ENCODE measurements at places on chromosomes 2 and 18. TPM values are rescaled to one million over a fixed set of nuclear protein-coding genes. Genes with fewer than 3 reads are reported as not detected.

DNA sequence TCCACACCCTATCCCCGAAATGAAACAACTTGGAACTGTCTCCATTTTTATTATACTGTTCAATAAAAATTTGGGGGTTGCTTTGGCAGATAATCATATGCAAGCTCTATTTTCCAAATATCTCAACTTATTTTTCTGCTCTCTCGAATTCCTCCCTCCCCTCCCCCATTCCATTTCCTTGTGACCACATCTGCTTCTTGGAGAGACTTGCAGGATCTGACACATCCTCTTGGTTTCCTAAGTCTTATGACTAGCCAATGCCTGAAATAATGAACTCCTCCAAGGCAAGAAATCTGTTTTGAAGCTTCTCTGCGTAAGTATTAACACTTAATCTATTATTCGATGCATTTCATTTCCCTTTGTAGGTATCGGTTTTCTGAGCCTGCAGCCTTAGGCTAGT, 16.1 kb downstream of the TGIF1 start:
- H3K36me3 ChIP-seq, result no peaks in the 10 kb centered on the region
- DNase-seq, result no peak

GRCh38 chr2:26687801-26688200, 4.7 kb upstream of the KCNK3 start:
- no peak for DNase-seq
- peaks cover 26% of the 10 kb centered on the region for H3K4me1 ChIP-seq
- no peak overlapping the region for H3K27ac ChIP-seq
- no peaks in the 10 kb centered on the region for H3K27me3 ChIP-seq

- no peaks in the 10 kb centered on the region for H3K27me3 ChIP-seq
- DNase-seq, result no peak
- H3K4me3 ChIP-seq, result no peak overlapping the region
- H3K27ac ChIP-seq, result no peak overlapping the region
- no peaks in the 10 kb centered on the region for H3K36me3 ChIP-seq
Observed at GRCh38 chr2:191894681-191895147, 47.8 kb upstream of the CAVIN2 start.

DNA sequence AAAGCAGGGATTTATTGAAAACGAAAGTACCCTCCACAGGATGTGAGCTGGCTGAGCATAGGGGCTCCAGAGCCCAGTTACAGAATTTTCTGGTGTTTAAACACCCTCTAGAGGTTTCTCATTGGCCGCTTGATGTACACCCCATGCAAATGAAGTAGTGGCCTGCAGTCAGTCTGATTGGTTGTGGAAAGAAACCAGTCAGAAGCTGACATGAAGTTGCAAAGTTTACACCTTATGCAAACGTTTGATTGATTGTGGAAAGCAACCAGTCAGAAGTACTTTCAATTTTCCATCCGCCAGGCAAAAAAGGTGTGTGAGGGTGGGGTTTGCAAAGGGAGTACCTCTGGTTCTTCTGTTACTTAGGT, 62.3 kb downstream of the VWA3B start:
- peak overlapping the region; percentile 70 for H3K27ac ChIP-seq
- H3K4me3 ChIP-seq, result peak overlapping the region; percentile 3
- DNase-seq, result peak; percentile 20
- no peaks in the 10 kb centered on the region for H3K4me1 ChIP-seq
- H3K36me3 ChIP-seq, result no peaks in the 10 kb centered on the region

GRCh38 chr18:44423814-44424644, 256.7 kb upstream of the SETBP1 start:
- no peaks in the 10 kb centered on the region for H3K36me3 ChIP-seq
- no peaks in the 10 kb centered on the region for H3K4me1 ChIP-seq
- DNase-seq, result peak; percentile 74
- H3K27me3 ChIP-seq, result no peaks in the 10 kb centered on the region
- H3K27ac ChIP-seq, result no peak overlapping the region

- H3K4me1 ChIP-seq, result no peaks in the 10 kb centered on the region
- H3K4me3 ChIP-seq, result no peak overlapping the region
- H3K36me3 ChIP-seq, result no peaks in the 10 kb centered on the region
- no peak overlapping the region for H3K27ac ChIP-seq
Observed at GRCh38 chr18:43735570-43735969, 458.3 kb upstream of the SYT4 start.

DNA sequence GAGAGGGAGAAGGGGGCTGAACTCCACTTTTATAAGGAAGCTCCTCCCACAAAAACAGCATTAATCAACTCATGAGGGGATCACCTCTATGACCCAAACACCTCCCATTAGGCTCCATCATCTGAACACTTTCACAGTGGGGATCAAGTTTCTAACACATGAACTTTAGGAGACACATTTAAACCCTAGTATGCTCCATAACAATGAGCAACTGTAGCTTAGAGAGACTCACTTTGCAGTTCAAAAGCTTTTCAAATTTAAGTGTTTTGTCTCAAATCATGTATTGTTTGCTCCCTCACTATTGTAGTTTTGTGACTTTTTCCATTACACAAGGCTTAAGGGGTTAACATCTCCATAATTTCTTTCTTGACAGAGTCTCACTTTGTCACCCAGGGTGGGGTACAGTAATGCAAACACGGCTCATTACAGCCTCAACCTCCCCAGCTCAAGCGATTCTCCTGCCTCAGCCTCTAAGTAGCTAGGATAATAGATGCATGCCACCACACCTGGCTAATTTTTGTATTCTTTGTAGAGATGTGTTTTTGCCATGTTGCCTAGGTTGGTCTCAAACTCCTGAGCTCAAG, 352.7 kb upstream of the CDH20 start:
- H3K4me1 ChIP-seq, result no peaks in the 10 kb centered on the region
- no peak overlapping the region for H3K27ac ChIP-seq
- H3K36me3 ChIP-seq, result no peaks in the 10 kb centered on the region
- H3K27me3 ChIP-seq, result no peaks in the 10 kb centered on the region
- DNase-seq, result no peak

DNA sequence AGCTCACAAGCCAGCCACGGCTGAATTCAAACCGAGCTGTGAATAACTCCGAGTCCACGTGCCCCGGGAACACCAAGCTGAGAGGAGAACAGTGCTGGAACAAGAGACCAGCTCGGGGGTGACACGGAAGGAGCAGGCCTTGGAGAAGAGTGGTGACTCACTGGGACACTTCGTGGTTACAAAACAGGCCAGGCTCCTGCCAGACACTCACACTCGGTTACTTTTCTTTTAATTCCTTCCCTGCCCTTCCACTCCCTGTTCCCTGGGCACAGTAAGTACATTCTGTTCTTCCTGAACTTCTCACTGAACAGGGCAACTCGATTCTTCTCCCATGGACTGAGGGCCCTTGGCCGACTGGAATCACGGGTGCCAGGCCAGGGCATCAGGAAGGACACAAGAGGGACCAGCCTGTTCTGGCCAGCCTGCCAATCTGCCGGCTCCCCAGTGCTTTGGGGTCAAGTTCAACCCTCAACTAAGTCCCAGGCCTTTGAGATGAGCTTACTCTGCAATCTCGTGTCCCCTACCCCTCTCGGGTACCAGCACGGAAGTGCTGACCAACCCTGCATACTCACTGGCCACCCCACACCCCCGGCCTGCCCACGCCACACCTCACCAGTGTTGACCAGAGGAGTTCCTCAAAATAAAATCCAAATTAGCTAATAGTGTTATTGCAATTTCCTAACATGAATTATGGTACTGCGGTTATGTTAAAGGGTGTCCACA, 87.5 kb downstream of the TFCP2L1 start:
- peaks cover 20% of the 10 kb centered on the region for H3K4me1 ChIP-seq
- DNase-seq, result peak; percentile 12
- no peaks in the 10 kb centered on the region for H3K27me3 ChIP-seq

DNA sequence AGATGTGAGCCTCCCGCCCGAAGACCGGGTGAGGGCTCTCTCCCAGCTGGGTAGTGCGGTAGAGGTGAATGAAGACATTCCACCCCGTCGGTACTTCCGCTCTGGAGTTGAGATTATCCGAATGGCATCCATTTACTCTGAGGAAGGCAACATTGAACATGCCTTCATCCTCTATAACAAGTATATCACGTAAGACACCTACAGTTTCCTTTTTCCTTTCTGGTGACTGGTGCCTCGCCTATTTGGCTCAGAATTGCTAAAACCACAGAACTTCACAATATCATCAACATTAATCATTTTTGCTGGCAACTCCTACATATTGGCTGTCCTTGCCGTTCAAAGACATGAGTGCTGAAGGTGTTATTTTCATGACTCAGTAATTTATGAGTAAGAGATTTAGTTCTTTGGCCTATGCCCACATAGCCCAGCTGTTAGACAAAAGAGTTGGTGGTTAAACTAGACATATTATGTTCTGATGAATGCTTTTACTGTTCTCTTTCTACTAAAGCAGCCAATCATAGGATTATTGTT, 2.2 kb downstream of the STAMBP start:
- H3K36me3 ChIP-seq, result peaks cover 10% of the 10 kb centered on the region
- DNase-seq, result no peak
- H3K4me3 ChIP-seq, result no peak overlapping the region
- H3K4me1 ChIP-seq, result peaks cover 7% of the 10 kb centered on the region
- H3K27ac ChIP-seq, result no peak overlapping the region

DNA sequence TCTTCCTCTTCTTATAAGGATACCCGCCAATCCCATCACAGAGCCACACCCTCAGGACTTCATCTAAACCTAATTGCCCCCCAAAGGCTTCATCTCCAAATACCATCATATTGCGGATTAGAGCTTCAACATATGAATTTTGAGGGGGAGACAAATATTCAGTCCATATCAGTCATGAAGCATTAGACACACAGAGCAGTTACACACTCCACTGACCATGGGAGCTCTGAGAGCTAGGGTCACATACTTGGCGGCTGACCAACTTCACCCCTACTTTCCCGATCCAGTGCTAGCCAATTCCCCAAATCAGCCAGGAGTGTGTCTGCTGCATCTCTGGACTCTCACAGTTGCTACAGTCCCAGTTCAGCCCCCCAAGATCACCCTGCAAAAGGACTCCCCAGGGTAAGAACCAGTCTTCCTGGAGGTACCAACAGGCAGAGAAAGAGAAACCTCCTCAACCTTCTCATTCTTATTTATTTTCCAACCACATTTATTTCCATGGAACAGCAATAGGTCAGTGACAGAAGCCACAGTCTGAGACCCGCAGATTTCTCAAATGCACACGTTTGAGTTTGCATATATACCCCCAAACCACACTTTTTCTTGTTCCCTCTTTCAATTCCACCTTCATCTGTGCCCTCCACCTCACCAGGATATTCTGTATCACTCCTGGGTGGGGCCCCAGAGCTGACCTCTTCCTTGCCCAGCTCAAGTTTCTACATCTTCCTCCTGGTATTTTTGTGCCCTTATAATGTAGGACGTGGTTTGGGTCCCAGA, 33.3 kb downstream of the SPP2 start:
- H3K4me1 ChIP-seq, result no peaks in the 10 kb centered on the region
- no peak overlapping the region for H3K27ac ChIP-seq
- no peaks in the 10 kb centered on the region for H3K27me3 ChIP-seq
- H3K36me3 ChIP-seq, result no peaks in the 10 kb centered on the region

GRCh38 chr2:126059379-126059778, 596.6 kb upstream of the GYPC start:
- H3K36me3 ChIP-seq, result no peaks in the 10 kb centered on the region
- peak overlapping the region; percentile 64 for H3K27ac ChIP-seq
- no peaks in the 10 kb centered on the region for H3K27me3 ChIP-seq
- no peak for DNase-seq
- no peaks in the 10 kb centered on the region for H3K4me1 ChIP-seq

DNA sequence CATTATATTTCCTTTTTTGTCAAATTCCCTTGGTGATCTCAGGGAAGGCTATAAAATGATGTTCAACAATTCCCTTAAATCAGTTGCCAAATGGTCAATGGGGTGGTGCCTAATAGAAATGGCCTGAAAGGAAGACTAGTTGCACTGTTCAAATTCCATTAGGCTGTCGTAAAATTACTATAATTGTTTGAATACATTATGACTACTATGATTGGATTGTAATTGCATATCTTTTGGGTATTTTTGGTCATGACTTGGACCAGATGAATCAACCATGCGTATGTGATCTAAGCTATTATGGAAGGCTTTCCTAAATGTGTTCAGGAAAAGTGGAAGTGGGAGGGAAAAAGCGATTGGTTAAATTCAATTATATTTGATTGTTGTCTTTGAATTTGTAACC, 41.3 kb upstream of the KCNE4 start:
- no peak overlapping the region for H3K4me3 ChIP-seq
- no peaks in the 10 kb centered on the region for H3K27me3 ChIP-seq
- H3K36me3 ChIP-seq, result no peaks in the 10 kb centered on the region
- no peak overlapping the region for H3K27ac ChIP-seq

DNA sequence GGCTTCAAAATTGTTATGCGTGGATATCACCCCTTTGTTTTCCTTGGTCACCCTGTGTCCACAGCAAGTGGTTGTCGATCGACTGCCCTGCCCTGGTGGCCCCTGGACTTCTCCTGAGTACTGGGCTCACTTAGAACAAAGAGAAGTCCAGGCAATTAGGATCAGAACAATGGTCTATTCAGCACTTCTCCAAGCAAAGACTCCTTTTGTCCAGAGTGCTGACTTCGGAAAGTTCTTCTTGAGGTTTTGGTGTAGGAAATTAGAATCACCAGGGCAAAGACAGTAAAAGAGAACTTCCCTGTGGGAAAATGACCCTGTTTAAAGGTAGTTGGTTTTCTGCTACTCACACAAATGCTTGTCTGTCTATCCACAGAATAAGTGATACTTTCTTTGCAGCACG, 173.9 kb downstream of the FHOD3 start:
- H3K4me3 ChIP-seq, result no peak overlapping the region
- H3K4me1 ChIP-seq, result peaks cover 10% of the 10 kb centered on the region
- H3K36me3 ChIP-seq, result peaks cover 2% of the 10 kb centered on the region
- DNase-seq, result no peak
- no peak overlapping the region for H3K27ac ChIP-seq
- no peaks in the 10 kb centered on the region for H3K27me3 ChIP-seq

- no peak overlapping the region for H3K27ac ChIP-seq
- DNase-seq, result no peak
- peaks cover 35% of the 10 kb centered on the region for H3K4me1 ChIP-seq
- no peaks in the 10 kb centered on the region for H3K36me3 ChIP-seq
- no peak overlapping the region for H3K4me3 ChIP-seq
Observed at GRCh38 chr2:129761569-129762021, 217.9 kb upstream of the RAB6C start.

DNA sequence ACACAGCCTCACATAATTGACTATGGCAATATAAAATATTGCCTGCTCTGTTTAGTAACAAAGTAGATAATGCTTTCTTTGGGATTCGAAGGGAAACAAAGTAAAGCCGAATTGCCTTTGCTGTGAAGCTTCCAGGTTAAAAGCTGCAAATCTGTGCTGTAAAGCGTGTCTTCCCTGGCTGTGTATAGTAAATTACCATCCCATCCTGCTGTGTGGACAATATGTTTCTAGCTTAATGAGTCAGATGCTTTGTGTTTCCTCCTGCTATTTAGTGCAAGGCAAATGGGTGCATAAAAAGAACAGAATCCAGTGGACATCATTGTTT, 265.1 kb downstream of the SOCS6 start:
- DNase-seq, result peak; percentile 68
- no peaks in the 10 kb centered on the region for H3K36me3 ChIP-seq
- no peaks in the 10 kb centered on the region for H3K4me1 ChIP-seq
- H3K27me3 ChIP-seq, result no peaks in the 10 kb centered on the region
- no peak overlapping the region for H3K27ac ChIP-seq

GRCh38 chr2:85189606-85190270, 56.5 kb downstream of the TCF7L1 start:
- peaks cover 2% of the 10 kb centered on the region for H3K36me3 ChIP-seq
- H3K4me1 ChIP-seq, result peaks cover 26% of the 10 kb centered on the region
- H3K27me3 ChIP-seq, result no peaks in the 10 kb centered on the region
- H3K27ac ChIP-seq, result peak overlapping the region; percentile 67
- H3K4me3 ChIP-seq, result no peak overlapping the region

The COL4A4 gene
- 1.7 TPM for total RNA-seq

The CRACDL gene
- 2.1 TPM for total RNA-seq

The MAB21L4 gene
- total RNA-seq, result not detected

Data from spinal cord (tissue), 10 donors.